ENCODE measurements at places on chromosomes 16 and 17.

DNA sequence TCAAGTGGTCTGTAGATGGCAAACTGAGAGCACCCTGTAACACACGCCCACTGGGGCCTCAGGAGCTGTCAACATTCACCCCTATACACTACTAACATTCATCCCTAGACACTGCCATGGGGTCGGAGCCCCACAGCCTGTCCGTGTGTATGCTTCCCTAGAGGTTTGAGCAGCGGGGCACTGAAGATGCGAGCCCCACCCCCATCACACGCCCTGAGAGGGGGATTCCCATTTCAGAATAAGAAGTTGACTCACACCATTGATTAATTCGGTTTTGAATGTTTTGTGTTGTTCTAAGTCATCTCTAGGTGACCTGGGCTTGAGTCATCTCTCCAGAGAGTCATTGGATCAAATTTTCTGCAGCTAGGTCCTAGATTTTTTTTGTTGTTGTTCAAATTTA lies 37.3 kb upstream of the MMD start:
- DNase-seq: no peak

DNA sequence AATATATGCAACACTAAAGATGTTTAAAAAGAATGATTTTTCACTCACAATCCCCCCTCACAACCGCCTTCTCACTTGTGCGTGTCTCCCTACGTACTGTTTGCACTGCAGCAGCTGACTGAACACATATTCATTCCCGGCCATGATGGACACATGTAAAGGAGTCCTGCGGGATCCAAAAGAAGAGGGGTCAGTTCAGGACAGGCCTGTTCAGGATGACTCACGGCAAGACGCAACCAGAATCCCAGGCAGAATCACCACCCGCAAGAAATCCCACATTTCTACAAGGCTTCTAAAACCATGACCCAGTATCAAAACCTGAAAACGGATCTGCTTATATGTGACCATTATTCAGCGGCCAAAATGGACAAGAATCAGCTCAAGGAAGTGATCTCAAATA lies 52.3 kb downstream of the CYB5D2 start:
- no peak for DNase-seq

GRCh38 chr16:57383276-57384247 lies 11.3 kb downstream of the CX3CL1 start:
- no peak for DNase-seq

DNA sequence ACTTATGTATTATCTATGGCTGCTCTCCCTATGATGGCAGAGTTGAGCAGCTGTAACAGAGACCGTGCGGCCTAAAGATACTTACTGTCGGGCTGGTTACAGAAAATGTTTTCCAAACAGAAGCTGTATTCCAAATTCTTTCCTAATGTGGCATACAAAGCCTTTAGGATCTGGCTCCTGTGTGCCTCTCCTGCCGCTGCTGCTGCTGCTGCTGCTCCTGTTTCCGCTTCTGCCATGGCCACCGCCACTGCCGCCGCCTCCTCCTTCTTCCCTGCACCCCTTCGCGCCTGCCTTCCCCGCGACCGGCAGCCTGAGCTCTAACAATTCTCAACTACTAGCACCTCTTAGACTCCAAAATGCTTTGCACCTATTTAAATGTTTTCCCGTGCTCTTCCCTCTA lies 263.9 kb upstream of the TBX2 start:
- no peak for DNase-seq

DNA sequence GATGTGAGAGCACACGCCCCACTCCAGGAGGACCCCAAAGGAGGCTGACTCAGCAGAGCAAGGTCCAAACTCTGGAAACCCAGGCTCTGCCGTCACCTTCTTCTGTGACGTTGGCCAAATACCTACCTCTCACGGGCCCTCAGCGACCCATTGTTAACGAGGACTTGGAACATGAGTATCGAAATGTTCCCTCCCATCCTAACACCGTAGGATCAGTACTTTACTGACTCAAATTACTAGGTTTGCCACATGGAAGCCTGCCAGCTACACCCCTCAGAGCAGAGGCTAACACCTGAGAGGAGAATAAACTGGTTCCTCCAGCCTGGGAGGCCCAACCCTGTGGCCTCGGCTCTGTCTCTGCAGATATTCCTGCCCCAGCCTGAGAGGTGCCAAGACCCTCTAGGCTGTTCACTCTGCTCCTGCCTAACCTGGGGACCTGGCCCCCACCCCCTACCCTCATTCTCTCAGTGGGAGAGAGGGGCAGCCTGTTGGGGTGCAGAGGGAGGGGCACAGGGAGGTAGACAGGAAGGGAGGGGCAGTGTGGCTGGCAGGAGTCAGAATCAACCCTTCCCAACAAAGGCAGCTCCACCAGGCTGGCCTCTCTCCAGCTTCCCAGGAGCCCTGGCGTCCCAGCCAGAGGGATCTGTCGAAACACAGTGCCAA lies 4.4 kb downstream of the PITPNM3 start:
- no peak for DNase-seq

DNA sequence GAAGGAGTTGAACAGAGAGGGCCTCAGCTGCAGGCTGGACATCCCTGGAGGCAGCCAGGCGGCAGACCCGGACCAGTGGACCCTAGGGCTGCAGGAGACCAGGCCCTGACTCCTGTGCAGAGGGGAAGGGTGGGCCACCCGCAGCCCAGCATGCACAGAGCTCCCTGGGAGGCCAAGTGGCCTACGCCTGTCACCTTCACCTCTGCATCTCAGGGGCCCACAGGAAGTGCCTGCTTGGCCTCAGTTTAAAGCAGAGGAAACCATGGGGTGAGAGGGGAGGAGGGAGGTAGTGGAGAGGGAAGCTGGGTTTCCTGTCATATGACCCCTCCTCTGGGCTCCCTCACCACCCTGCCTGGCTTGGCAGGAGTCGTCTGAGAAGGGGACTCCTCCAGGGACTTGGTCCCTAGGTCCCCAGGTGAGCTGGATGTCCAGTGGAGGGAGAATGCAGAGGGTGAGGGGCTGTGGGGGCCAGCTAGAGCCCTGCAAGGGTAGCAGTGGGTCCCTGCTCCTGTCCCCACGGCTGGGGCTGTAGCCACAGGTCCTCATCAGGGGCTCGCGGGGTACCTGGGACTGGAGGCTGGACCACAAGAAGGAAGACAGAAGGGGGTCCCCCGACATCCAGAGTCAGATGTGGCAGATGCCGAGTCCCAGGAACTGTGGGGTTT lies at the start of gene TMC8:
Gene TMC8 (plus strand): TSS at position 335 of the 665 bp plus-strand sequence. CDS start 818 bp downstream, outside the sequence.
- peak; percentile 83 for DNase-seq

DNA sequence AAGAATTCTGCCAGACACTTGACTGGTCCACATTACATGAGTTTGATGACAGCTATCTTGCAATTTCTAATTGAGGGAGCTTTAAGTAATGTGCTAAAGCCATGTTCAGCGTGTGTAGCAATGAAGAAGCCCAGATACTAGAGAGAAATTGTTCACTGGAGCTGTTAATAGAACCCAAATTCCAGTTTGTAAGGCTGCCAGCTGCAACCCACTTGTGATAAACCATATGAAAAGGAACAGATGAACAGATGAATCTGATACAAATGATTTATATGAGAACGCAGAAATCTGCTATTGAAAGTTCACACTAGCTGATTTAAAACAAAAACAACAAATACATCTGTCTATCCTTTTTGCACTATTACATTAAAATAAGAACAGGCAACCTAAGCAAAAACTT lies 6.2 kb downstream of the NACA2 start:
- DNase-seq: no peak

DNA sequence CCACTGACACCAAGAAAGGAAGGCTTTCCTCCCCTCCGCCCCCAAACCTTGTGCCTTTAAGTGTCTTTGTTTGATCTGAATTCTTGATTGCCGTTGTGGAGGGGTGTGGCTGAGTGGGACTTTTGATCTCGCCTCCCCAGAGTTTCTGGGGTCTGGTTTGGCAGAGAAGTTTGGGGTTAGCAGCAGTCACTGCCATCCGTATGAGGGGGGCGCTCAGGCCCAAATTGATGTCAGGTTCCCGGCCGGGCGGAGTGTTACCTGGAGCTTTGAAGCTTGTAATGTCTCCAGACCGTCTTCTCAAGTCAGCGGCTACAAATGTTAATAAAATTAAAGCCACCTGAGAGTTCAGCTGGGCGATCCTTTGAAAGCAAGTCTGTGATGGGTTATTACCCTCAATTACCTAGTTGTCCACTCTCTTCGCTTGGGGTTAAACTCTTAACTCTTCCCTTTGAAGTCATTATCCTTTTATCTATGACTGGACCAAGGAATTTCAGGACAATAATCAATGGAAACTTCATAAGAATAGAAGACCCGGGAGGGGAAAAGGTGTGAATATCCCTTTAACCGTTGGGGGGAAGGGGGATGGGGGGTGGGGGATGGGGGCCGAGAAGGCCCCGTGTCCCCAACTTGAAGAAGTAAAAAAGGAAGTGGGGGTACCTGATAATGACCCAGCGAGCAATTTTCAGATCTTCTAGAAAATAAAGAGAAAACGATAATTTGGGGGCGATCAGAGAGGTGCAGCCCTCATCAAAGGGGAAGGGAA lies 31.8 kb upstream of the AXIN2 start:
- no peak for DNase-seq

GRCh38 chr17:13428611-13429042 lies 173.1 kb downstream of the HS3ST3A1 start:
- no peak for DNase-seq

GRCh38 chr17:65154770-65155589 lies 17.8 kb downstream of the RGS9 start:
- peak; percentile 12 for DNase-seq

DNA sequence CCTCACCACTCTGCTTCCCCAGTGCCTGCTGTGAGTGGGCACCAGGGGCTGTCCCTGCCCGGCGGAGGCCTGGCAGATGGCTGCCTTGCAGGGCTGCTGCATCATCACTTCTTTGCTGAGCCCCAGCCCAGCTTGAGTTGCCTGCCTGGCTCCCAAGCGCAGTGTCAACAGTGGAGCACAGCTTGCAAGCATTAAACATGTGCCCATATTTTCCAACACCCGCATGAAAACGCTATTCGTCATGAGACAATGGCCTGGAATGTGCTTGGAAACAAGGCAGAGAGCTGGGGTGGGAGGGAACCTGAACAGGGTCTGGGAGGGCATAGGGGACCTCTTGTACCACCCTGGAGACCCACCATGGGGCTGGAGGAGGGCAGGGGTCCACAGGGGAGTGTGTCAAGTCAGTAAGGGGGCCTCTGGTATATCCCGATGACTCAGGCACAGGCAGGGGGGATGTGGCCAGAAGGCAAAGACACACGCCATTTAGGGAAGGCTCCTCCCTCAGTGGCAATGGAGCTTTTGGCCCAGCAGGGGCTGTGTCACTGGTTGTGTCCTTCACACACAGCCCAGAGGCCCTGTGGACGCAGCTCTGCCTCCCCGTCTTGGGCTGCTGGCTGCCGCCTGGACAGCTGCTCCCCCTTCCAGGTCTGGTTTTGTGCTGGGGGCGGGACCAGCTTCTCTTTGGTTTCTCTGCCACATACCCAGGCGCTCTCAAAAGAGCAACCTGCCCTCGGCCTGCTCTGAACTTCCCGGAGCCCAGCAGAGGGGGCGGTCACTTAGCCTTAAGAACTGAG lies 17.4 kb upstream of the MTSS2 start:
- DNase-seq: no peak

- no peak for DNase-seq
Measured at GRCh38 chr17:82000803-82001570, 21.7 kb downstream of the CENPX start.

DNA sequence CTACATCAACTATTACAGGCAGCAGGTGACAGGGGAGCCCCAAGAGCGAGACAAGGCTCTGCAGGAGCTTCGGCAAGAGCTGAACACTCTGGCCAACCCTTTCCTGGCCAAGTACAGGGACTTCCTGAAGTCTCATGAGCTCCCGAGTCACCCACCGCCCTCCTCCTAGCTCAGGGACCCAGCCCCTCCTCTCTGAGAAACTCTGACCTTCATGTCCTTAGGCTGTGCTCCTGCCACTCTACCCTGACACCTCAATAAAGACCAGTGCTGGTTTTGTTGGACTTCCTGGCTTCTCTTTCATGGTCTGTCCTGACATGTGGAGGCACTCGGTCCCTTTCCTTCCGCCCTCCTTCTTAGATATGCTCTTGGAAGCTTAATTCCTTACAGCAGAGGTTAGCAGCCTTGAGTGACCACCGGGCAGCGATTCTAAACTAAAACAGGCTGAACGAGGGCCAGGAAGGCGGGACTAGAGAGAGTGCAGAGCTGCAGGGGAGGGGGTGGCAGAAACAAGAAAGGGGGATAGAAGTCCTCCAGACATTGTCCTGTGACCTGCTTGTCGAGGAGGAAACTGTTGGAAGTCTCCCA lies 915 bp downstream of the AHSP start:
- no peak for DNase-seq

- no peak for DNase-seq
Measured at GRCh38 chr17:357644-358043, 5.0 kb upstream of the RPH3AL start.

GRCh38 chr16:57679767-57680482 lies 11.8 kb downstream of the ADGRG3 start:
- DNase-seq: no peak

GRCh38 chr16:84913315-84913714 lies 93.5 kb downstream of the CRISPLD2 start:
- no peak for DNase-seq

- no peak for DNase-seq
Measured at GRCh38 chr17:72191921-72192799, 71.3 kb downstream of the SOX9 start.

DNA sequence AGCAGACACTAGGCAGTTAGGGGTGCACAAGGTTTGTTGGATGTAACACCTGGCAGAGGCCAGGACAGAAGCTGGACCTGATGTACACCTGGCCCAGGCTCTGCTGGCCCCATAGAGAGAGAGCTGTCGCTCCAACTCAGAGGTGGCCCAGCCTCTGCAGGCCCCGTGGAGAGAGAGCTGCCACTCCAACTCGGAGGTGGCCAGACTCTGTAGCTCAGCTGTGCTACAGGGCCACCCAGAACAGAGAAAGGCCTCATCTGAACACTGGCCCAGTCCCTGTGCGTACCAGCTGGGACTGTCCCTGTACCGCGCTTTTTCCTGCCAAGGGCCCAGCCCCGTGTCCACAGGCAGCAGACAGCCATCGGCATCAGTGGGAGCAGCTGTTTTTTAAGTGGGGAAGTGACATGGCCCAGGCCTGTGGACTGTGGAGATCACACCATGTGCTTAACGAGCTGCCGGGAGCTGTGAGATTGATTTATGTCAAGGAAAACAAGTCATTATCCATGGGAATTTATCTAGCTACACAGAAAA lies 176.4 kb upstream of the CHMP6 start:
- no peak for DNase-seq

DNA sequence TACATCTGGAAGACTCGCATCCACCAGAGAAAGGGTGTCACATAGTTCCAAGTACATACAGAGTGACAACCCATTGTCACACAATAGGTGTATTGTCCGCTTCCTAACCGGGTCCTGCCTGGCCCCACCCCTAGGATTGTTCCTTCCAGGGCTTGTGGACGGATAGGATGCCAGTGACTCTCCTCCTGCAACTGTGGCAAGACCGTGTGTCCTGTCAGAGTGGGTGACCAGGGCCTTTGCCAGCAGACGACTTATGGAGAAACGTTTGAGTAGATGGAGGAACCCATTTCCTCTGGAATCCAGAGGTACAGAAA lies 258.4 kb downstream of the CPPED1 start:
- DNase-seq: no peak

- DNase-seq: no peak
Measured at GRCh38 chr17:48555258-48556228, 10.6 kb upstream of the HOXB2 start.

Data from naive B cell (primary cell).